ENCODE measurements at places on chromosomes 7 and 10.

DNA sequence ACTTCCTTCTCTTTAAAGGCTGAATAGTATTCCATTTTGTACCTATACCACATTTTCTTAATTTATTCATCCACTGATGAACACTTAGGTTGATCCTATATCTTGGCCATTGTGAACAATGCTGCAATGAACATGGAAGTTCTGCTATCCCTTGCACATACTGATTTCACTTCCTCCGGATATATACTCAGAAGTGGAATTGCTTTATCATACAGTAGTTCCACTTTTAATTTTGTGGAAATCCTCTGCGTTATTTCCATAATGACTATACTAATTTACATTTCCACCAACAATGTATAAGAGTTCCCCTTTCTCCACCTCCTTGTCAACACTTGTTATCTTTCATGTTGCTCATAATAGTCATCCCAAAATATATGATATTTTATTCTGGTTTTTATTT is 312.6 kb downstream of the PLXDC2 start:
- no peak for DNase-seq

DNA sequence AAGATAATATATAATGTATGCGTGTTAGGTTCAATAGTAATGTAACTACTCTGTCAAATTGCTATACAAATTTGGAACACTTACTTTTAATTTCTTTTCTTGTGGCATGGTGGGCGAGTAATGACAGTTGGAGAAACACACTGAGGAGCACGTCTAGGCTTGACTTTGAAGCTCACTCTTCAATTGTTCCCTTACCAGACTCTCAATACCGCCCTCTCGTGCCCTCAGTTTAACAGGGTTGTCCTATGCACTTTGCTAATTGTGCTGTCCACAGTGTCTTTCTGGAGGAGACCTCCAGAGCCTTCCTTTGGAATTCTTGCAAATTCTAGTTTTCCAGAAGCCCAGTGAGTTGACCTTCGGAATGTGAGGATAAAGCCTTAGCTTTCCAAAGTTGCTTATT is 107.2 kb upstream of the RELN start:
- DNase-seq: no peak

GRCh38 chr10:127535802-127536515 is 13.2 kb upstream of the NPS start:
- no peak for DNase-seq

DNA sequence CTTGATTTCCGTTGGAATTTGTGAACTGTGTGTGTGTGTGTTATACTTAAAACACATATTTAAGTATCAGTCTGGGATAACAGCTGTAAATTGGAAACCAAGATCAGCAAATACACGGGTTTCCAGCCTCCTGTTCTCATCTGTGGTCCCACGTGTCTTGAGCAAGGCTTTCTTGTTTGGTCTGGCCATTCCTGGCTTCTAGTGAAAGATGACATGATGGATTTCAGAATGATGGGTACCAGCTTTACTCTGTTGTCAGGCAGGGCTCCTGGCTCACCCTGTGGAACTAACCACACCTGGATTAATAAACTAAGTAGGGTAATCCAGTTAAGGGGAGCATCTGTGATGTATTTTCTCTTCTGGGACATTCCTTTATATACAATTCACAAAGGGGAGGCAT is 346.2 kb upstream of the AOAH start:
- DNase-seq: no peak

DNA sequence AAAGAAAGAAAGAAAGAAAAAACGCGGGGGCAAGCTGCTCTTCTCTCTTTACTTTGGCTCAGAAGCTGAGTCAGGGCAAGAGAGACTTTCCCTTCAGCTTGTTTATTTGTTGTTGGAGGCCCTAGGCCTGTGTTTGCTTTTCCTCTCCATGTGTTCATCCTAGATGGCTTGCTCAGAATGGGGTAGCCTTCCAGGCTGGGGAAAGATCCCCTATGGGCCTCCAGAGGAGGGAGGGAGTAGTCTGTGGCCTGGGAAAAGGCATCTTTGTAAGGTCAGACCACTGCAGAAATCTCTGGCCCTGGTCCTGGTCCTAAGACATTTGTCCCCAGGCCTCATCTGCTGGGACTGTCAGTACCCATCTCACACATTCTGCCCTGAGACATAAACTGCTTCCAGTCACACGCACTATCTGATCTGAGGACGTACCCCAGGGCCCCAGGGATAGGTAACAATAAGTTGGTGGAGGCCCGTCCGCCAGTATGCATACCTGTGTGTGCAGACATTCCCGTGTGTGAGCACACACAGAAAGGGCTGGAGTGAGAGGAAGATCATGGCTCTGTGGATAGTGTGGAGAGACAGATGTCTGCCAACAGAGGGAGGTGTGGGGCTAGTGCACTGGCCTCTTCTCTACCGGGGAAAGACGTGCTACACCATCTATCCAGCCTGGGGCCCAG is 4.9 kb upstream of the SCD start:
- DNase-seq: peak; percentile 9

DNA sequence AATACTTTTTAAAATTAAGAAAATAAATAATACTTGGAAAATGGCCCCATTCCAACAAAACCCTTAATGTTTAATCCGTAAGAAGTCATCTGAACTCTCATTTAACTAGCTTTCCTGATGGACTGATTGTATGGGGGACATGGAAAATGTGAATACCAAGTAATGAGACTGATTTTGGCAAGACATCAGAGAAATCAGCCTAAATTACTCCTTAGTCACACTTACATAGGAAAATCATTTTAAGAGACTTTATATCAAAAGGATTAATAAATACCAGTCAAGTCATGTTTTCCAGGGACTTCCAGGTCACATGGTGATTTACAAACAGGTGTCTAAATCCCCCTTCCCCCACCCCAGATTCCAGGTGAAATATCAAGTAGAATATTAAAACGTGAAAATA is 58.2 kb downstream of the GRM8 start:
- no peak for DNase-seq
